ENCODE measurements at places on chromosomes 6 and 20. TPM values are rescaled to one million over a fixed set of nuclear protein-coding genes. Genes with fewer than 3 reads are reported as not detected.

DNA sequence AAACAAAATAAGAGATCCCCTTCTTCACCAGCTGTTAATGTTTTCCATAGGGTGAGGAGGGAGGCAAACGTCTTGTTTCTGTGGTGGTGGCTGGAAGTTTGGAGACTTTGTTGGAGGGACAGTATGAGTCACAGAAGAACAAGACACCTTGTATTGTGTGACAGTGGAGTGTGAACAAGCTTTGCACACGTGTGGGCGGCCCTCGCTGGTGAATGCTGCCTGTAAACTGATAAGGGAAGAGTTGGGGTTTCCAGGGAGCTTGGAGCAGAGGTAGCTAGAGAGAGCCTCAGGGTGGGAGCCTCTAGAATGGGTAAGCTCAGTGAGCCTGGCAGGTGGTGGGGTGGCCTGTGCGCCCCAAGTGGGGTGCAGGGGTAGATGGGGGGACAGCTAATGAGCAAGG lies 78.3 kb downstream of the ZDHHC14 start:
- no peak for DNase-seq

DNA sequence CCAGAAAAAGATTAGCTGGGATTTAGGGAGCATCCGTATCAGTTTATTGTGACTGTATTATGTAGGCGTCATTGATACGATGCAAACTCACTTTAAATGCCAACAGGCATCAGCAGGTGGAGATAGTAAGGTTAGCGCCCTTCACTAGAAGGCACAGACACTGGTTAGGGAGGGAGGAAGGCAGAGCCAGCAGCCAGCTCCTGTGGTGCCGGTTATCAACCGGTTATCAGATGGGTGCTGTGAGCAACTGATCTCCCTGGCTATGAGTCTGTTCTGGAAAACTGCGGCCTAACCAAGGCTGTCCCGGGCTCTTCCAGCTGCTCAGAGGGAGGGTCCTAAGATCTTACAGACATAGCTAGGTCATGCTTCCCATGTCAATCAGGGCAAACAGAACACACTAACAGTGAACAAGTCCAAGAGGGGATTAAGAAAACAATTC lies 47.5 kb upstream of the CD93 start:
- no peak for DNase-seq

- DNase-seq = no peak
Observed at GRCh38 chr6:156807795-156808194, 30.6 kb downstream of the ARID1B start.

DNA sequence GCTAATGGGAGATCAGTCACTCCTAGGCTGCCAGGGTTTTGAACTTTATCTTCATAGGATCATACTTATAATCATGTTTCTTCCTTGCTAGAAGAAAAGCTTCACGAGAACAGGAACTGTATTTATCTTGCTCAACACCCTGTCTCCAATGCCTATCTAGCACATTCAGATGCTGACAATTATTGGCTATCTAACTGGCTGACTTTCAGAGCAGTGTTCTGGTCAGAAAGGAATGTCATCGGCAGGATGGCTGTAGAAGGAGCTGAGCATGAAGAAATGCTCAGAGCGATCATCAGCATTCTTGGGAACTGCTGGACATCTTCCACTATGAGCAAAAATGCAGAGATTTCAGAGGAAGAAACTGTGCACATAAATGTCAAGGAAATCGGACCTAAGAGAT lies 628.0 kb upstream of the NRSN1 start:
- DNase-seq = no peak

DNA sequence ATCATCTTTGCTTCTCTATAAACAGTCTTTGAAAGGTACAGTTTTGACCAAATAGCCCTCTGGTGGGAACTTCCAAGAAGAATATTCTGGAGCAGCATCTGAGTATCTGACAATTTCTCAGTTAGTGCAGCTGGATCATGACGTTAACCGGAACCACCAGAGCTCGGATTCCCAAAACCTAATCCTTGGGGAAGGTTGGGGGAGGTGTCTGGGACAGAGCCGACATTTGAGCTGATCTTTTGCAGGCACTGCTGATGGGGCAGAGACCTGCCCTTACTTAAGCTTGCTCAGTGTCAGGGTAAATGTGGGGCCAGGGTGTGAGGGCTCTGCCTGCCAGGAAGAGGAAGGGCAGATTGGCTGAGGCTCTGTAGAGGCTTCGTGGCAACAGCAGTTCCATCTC lies 416.6 kb downstream of the DHX35 start:
- DNase-seq = no peak

- DNase-seq = no peak
Observed at GRCh38 chr6:42396720-42397119, 55.0 kb downstream of the TRERF1 start.

GRCh38 chr6:108635505-108636226 lies 74.9 kb downstream of the FOXO3 start:
- no peak for DNase-seq

DNA sequence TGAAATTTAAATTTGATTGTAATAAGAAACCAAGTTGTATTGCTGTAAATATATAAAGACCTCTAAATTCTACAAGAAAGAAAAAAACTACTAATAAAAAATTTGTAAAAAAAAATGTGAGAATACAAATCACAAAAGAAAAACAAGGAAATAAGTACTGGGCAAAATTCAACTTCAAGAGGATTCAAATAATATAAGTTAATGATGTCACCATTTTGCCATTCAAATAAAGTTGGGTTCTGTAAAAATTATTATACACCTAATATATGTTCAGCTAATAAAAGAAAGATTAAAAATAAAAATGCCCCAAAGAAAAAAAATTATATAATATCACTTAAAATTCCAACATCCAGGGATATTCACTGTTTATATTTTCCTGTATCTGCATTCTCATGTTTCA lies 47.0 kb upstream of the BMP5 start:
- no peak for DNase-seq

- DNase-seq = no peak
Observed at GRCh38 chr6:161164182-161164625, 109.7 kb downstream of the AGPAT4 start.

- no peak for DNase-seq
Observed at GRCh38 chr6:151762817-151763216, 44.7 kb upstream of the ESR1 start.

Gene SPTLC3
- 7.5 TPM for total RNA-seq

Gene SYNE1
- total RNA-seq = 7.4 TPM
